ENCODE measurements at places on chromosomes 11 and 22.

DNA sequence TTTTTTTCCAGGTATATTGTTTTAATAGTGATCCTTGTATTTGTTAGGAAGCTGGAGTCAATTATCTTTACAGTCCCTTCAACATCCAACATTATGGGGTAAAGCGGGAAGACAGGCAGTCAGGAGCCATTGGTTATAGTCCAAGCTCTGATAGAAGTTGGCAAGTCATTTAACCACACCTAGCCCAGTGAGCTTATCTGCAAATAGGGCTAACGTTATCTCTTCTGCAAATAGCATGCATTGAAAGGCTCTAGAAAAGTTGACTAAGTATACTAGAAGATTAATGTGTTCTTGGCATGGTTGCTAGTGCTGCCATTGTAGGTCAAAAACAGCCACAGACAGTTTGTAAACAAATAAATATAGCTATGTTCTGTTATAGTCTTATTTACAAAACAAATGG is 520.7 kb downstream of the OPCML start:
- DNase-seq = no peak

GRCh38 chr11:79308429-79308828 is 132.4 kb downstream of the TENM4 start:
- no peak for DNase-seq

DNA sequence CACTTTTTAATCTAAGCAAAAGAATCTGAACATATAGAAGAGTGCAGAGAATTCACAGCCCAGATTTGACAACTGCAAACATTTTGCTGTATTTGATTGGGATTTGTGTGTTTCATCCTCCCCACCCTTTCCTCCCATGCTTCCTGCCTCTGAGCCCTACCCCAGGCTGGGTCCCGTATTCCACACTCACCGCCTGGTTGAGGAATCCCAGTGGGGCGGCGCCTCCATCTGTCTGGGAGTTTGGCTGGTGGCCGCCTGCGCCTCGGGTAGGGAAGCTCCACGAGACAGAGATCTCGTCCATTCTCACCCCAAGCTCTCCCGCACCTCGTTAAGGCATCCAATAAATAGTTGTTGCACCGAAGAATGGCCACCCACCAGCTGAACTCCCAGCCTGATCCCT is 105.9 kb upstream of the SLC22A12 start:
- no peak for DNase-seq

DNA sequence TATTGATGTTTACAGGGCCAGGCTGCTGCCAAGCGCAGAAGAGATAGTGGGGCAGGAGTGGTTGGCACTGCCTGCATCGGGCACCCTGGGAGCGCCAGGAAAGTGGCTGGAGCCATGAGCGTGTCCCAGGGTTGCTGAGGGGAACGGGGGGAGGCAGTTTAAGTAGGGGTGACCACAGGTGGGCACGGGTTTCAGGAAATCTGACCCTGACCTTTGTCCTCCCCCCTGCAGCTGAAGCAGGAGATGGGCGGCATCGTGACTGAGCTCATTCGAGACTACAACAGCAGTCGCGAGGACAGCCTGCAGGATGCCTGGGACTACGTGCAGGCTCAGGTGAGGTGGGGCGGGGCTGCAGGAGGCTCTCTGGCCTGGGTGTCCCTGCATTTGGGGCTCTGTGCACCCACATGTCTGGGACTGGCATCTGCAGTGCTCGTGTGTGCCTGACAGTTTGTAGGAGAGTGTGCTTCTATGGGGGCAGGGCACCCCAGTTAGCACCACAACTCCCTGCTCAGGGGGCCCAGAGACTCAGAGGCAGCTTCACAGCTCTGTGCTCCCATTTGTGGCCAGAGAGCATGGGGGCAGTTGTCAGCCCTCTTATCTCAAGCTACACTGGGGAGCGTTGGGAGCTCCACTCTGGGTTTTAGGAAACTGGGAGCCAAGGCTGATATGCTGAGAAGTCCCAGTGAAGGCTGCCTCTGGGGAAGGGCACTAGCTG is 49.7 kb downstream of the CD82 start:
- no peak for DNase-seq

DNA sequence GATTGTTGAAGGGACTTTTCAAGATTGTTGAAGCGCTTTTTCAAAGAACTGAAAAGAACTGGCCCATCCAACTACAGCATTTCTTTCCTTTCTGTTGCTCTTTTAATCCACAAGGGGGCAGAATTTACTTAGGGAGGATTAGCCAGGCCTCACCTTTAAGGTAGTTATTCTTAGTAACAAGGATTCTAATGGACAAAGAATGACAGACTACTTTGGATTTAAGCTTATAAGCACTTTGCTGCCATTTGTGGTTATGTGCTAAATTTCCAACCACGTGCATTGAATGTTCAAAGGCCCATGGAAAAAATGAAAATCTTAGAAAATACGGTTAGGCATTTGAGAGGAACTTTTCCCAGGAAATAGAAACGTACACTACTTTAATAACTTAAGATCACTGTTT is 49.5 kb upstream of the HSPA8 start:
- DNase-seq = no peak

DNA sequence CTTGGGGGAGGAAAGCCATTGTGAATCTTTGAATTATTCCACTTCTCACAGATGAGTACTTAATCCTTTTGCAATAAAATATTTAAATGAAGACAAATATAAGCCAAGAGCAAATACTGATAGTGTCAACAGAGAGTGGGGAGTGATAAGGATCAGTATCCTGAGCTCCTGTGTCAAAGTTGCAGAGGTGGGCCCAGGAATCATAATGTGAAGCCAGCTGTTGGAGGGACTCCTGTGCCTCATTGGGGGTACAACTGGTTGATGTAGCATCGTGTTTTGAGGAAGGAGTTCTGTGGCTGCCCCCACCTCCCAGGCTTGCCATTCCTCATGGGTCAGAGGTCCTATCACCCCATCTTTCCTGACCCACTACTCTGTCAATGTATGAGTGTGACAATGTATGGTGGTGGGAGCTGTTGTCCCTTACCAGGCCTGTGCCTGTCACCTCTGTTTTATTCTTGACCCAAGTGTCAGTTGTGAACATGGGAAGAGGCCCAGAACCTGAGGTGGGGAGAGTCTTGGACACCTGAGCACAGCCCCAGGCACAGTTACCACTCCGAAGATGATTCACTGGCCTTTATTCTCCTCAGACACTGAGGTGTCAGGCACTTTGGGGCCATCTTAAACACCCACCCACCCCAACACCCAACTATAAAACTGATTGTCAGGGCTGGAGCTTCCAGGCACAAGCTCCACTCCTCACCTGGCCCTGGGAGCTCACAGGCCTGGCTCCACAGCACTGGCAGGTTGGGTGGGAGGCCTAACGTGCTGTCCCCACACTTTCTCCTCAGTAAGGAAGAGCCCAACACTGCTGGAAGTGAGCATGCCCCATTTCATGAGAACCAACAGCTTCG is 38.4 kb downstream of the KCNQ1OT1 start:
- DNase-seq = no peak

DNA sequence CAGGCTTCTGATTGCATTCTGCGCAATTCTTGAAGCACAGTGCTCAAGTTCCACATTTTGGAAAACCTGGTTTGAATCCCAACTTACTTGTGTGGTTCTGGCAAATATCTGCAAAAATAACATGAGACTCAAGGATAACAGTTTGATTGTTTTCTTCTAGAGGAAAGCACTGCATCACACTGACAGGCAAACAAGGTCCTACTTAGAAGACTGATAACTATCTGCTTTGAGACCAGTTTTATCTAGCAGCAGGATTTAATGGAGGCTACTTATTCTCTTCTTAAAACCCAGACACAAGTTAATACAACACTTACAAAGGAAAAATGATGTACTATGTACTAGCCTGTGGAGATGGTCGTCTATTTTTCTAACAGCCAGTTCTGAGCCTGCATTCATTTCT is 41.4 kb downstream of the RIC3 start:
- DNase-seq = no peak

DNA sequence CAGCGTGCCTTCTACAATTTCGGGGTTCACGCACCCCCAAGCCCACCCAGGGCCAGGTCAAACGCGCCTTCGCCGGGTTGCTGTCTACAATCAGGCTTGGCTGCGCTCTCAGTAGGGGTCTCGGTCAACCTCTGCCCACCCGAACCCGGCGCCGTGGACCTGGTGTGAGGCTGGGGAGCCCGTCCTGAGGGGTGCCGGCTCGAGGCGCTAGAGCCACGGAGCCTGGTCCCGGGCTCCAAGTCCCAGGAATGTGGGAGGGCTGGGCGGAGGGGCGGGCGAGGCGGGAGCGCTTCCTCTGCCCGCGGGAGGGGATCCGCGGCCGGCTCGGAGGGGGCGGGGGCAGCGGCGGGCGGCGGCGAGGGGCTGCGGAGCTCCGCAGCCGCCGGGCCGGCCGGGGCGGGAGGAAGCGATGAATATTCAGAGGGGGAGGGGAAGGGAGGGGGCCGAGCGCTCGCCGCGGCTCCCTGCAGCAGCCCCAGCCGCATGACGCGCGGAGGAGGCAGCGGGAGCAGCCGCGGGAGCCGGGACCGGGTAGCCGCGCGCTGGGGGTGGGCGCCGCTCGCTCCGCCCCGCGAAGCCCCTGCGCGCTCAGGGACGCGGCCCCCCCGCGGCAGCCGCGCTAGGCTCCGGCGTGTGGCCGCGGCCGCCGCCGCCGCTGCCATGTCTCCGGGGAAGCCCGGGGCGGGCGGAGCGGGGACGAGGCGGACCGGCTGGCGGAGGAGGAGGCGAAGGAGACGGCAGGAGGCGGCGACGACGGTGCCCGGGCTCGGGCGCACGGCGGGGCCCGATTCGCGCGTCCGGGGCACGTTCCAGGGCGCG is at the start of gene PTPRJ:
PTPRJ (plus strand) TSS at position 472 of the 819 bp plus-strand sequence. CDS start 354 bp downstream, outside the sequence.
- peak; percentile 64 for DNase-seq
